Mesothelial cell of epicardium (in vitro differentiated cells): ENCODE measurements at places on chromosomes 3 and 15. TPM values are rescaled to one million over a fixed set of nuclear protein-coding genes. Genes with fewer than 3 reads are reported as not detected.

DNA sequence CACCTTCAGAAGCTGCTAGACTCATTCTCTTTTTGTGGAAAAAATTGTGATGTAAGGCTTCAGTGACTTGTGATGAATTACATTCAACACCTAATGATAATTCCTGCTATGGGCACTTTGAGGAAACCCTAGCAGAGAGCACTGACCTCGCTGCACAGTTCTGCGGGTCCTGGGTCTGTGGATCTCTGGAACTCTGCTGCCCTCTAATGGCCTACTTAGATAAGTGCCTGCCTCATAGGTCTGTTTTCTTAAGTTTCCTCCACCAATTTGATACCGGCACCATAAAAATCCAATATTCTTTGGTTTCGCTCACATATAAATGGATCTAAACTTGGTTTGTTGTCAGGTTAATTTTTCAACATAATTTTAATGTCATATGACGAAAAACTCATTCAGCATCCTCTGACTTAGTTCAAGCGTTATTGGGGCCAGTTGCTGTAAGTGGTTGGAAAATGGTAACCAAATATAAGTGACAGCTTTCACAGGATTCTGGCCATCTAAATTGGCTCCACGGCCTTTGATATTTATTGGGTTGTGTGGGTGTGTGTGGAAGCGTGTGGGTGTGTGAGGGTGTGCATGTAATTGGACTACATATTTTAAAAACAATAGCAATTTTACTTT, 10.4 kb downstream of the SLITRK3 start:
- no peak overlapping the region for H3K27ac ChIP-seq
- H3K36me3 ChIP-seq = no peaks in the 10 kb centered on the region
- H3K4me1 ChIP-seq = peaks cover 2% of the 10 kb centered on the region
- no peak overlapping the region for H3K4me3 ChIP-seq
- DNase-seq = peak; percentile 25

RYR3 gene
- total RNA-seq = 2.9 to 3.8 TPM (median 2.9 TPM) in 3 replicates

- H3K36me3 ChIP-seq = peaks cover 6% of the 10 kb centered on the region
- H3K27ac ChIP-seq = peak overlapping the region; percentile 78
- H3K27me3 ChIP-seq = no peaks in the 10 kb centered on the region
- H3K4me3 ChIP-seq = no peak overlapping the region
Observed at GRCh38 chr3:2218816-2219215, 120.2 kb downstream of the CNTN4 start.

SMAD6 gene
- total RNA-seq = 164 to 176 TPM (median 176 TPM) in 3 replicates

GRCh38 chr15:49235446-49236124, 65.5 kb downstream of the GALK2 start:
- no peak overlapping the region for H3K4me3 ChIP-seq
- DNase-seq = no peak
- no peaks in the 10 kb centered on the region for H3K27me3 ChIP-seq
- peak overlapping the region; percentile 77 for H3K27ac ChIP-seq
- H3K4me1 ChIP-seq = peaks cover 28% of the 10 kb centered on the region
- peaks cover 32% of the 10 kb centered on the region for H3K36me3 ChIP-seq

LAMB2 gene
- total RNA-seq = 335 to 359 TPM (median 348 TPM) in 3 replicates

ACTRT3 gene
- 3.1 to 3.8 TPM (median 3.5 TPM) in 3 replicates for total RNA-seq

GRCh38 chr15:62164396-62165103, 535 bp downstream of the C2CD4B start:
- no peaks in the 10 kb centered on the region for H3K36me3 ChIP-seq
- no peak overlapping the region for H3K27ac ChIP-seq
- peak overlapping the region; percentile 63 for H3K4me3 ChIP-seq
- peaks cover 88% of the 10 kb centered on the region for H3K27me3 ChIP-seq
- H3K4me1 ChIP-seq = peaks cover 11% of the 10 kb centered on the region
- DNase-seq = peak; percentile 48

DNA sequence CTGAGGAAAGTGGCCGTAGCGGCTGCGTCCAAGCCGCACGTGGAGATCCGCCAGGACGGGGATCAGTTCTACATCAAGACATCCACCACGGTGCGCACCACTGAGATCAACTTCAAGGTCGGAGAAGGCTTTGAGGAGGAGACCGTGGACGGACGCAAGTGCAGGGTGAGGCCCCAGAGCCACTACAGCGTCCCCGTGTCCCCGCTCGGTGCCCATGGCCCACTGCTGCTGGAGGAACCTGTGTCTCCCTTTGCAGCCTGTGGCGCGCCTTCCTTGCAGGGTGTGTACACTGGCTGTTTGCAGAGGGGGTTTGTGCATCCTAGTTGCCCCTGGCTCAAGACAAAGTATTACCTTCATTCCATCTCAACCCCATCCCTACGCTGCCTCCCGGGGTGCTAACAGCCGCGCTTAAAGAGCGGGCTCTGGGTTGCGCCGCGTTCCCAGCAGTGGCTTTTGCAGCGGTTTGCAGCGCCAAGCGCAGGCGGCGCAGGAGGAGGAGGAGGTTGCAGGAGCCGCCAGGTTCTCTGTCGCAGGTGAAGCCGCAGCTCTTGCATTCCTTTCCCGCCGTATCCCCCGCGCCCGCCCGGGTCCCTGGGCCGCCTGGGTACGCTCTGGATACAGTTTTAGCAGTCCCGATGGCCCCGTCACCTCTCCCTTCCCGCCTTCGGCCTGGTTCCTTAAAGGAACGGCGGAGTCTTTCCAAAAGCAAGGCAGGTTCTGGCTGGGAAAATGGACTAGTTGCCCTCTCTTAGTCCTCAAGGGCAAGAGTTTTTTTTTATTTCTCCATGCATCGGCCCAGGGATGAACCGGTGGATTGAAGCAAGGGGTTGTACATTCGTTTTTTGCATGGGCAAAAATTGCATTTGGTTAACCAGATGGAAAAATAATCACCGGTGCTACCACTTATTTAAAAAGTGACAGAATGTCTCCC, 1.2 kb downstream of the CRABP1 start:
- H3K27ac ChIP-seq = no peak overlapping the region
- peaks cover 65% of the 10 kb centered on the region for H3K27me3 ChIP-seq
- H3K36me3 ChIP-seq = no peaks in the 10 kb centered on the region
- no peak for DNase-seq
- peak overlapping the region; percentile 67 for H3K4me3 ChIP-seq

DNA sequence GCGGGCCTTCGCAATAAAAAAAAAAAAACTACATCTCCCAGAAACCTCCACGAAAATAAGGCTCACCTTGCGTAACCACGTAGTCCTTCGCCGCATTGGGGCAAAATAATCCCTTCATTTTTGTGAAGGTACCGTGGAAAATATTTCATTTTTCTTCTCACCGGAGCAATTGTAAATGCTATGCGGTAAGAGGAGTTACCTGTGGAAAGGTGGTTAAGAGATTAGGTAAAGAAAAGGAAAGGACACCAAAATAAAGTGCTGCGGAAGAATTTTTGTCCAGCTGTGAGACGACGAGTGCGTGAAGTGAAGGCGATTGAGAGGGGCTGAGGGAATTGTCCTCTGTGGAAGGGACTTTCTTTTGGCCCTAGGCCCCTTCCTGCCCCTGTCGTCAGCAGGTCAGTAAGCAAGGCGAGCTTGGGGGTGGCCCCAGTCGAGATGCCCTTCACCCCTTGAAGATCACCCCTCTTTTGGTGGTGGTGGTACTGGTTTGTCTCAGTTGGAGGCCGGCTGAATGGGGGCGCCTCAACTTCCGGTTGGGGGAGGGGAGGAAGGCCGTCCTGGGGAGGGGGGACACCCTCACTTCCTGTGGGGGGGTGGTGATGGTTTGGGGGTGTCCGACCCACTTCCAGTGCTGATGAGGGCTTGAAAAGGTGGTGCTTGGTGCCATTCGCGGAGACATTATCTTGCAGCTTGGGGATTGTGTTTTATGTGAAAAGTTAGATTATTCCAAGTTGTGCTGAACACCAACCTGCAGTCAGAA, at the start of gene HMG20A:
HMG20A (plus strand) TSS at position 279 of the 760 bp plus-strand sequence. CDS start 37,520 bp downstream, outside the sequence.
- H3K36me3 ChIP-seq = no peaks in the 10 kb centered on the region
- peak within 1 kb of the TSS; percentile 99 for H3K27ac ChIP-seq
- peaks cover 52% of the 10 kb centered on the region for H3K4me1 ChIP-seq
- H3K27me3 ChIP-seq = no peaks in the 10 kb centered on the region

DNA sequence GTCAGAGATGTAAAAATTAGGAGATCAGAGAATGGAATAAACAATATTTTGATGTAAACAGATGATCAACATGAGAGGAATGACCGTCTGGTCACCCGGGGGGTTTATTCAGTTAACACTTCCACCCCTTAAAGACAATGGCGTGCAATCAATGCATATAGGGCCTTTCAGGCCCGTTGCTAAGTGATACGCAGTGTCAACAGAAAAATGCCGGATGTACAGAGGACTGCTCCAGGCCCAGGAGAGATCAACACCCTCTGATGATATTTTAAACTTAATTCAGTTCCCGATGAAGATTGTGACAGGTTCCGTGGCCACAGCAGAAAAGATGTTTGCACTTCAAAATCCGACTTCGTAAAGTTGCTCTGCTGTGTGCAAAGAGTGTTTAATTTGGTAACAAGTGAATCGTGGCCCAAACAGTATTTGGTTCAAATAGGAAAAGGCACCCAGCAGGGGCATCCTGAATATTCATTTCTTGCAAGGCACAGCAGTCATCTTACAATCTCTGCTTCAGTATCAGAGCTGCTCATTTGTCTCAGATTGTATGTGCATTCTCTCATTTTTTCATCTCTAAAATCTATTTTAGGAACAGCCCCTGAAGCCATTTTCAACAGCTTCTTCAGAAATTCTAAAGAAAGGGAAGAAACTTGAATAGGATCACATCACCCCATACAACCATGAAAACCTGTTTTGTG, 72.6 kb downstream of the FOXB1 start:
- H3K4me1 ChIP-seq = peaks cover 15% of the 10 kb centered on the region
- DNase-seq = no peak
- H3K36me3 ChIP-seq = no peaks in the 10 kb centered on the region
- H3K27ac ChIP-seq = no peak overlapping the region
- peaks cover 25% of the 10 kb centered on the region for H3K27me3 ChIP-seq
- H3K4me3 ChIP-seq = no peak overlapping the region

DNA sequence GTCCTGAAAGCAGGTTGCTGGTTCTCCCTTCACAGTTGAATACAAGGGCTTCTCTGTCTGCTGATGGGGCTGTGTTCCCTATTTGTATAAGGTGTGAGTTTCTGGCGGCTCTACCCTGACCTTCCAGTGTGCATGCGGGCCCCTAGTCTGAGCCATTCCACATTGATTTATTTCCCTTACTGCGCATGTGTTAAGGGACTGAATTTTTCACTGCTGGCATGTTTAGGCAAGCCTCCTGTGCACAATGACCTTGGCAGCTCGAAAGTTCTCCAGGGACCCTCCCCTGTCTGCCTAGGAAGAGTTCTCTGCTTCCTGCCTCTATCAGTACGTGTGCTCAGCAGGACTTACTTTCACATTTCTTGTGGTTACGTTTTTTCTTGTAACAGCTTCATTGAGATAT, 11.4 kb downstream of the TRAK1 start:
- H3K4me3 ChIP-seq = peak overlapping the region; percentile 36
- DNase-seq = no peak
- peak overlapping the region; percentile 91 for H3K27ac ChIP-seq
- peaks cover 26% of the 10 kb centered on the region for H3K36me3 ChIP-seq

AGBL1 gene
- 0.05 TPM in 1 of 3 replicates, not detected in the others for total RNA-seq

SLC33A1 gene
- 22.3 to 23.8 TPM (median 22.8 TPM) in 3 replicates for total RNA-seq

- H3K4me1 ChIP-seq = peaks cover 7% of the 10 kb centered on the region
- H3K27ac ChIP-seq = no peak overlapping the region
- no peak overlapping the region for H3K4me3 ChIP-seq
- H3K27me3 ChIP-seq = no peaks in the 10 kb centered on the region
- no peaks in the 10 kb centered on the region for H3K36me3 ChIP-seq
Observed at GRCh38 chr3:69441040-69441439, 55.2 kb upstream of the FRMD4B start.

GRCh38 chr3:62241279-62241678, 132.1 kb downstream of the FEZF2 start:
- H3K27me3 ChIP-seq = no peaks in the 10 kb centered on the region
- peaks cover 9% of the 10 kb centered on the region for H3K4me1 ChIP-seq
- no peak overlapping the region for H3K4me3 ChIP-seq
- no peak overlapping the region for H3K27ac ChIP-seq
- DNase-seq = no peak

DNA sequence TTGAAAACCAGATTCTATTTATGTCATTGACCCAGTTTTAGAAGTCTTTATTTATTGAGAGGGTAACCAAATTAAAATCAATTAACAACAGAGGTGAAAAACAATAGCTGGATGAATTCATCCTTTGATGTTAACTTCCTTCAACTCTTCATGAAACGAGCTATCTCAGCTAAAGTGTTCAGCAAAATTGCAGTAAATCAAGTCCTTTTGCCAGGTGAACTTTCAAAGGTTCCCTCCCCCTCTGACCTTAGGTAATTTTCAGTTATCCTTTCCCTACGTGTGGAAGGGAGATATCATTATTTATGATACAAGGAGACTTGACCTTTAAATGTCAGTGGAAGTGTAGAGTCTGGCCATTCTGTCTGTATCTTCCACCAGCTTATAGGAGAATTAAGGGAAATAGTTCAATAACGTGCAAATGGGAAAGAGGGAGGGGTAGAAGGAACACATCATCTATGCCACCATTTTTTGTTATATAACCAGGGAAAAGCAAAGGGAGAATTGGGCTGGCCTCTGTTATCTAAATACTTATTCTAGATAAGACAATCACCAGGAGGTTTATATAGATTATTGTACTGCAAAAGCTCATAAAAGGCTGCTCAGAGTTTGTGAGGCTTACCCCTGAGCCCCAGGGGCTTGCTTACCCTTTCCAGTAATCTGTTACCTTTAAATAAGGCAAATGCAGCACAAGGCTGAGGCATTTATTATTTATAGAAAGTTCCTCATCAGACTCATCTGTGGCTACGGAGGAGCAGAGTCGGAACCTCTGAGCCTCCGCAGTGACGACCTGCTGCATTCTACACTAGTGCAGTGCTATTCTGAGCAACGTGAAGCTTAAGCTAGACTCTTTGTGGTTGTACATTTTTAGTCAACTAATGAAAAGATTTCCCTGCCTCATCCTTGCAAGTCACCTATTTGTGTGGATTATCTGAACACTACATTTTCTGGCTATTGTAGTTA, 97.7 kb upstream of the ZBED2 start:
- H3K27ac ChIP-seq = no peak overlapping the region
- H3K36me3 ChIP-seq = no peaks in the 10 kb centered on the region
- no peaks in the 10 kb centered on the region for H3K27me3 ChIP-seq
- no peak for DNase-seq
- no peak overlapping the region for H3K4me3 ChIP-seq
